CD4-positive, alpha-beta T cell treated with Interleukin-12 subunit alpha and Interleukin-12 subunit beta, for 1 hour (primary cell): ENCODE measurements at places on chromosomes 2 and 18.

DNA sequence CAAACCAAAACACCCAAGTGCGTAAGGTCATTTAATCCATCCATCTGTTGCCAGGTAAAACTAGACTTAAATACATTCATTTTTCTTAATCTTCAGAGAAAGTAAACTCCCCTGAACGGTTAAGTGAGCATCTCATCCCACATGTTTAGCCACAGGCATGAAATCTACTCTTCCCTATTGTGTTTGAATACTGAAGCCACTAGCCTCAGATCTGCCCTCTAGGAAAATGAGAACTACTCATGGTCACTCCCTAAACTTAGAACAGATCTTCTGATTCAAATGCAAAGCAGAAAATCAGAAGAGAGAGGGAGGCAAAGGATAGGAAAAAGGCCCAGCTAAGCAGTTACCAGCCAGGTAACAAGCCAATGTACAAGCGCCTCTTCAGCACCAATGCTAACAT is 7.1 kb downstream of the TMEM247 start:
- DNase-seq, result no peak

GRCh38 chr2:174338147-174338605 is 3.4 kb downstream of the SP9 start:
- DNase-seq, result no peak

GRCh38 chr2:8872821-8873432 is 35.5 kb upstream of the KIDINS220 start:
- peak; percentile 7 for DNase-seq

- DNase-seq, result no peak
Observed at GRCh38 chr2:71620851-71621251, 167.5 kb downstream of the DYSF start.

GRCh38 chr2:43131051-43131889 is 95.1 kb downstream of the ZFP36L2 start:
- DNase-seq, result peak; percentile 87

GRCh38 chr2:163906410-163906809 is 170.6 kb upstream of the FIGN start:
- no peak for DNase-seq

GRCh38 chr2:54589340-54590215 is 133.5 kb downstream of the SPTBN1 start:
- DNase-seq, result peak; percentile 63

DNA sequence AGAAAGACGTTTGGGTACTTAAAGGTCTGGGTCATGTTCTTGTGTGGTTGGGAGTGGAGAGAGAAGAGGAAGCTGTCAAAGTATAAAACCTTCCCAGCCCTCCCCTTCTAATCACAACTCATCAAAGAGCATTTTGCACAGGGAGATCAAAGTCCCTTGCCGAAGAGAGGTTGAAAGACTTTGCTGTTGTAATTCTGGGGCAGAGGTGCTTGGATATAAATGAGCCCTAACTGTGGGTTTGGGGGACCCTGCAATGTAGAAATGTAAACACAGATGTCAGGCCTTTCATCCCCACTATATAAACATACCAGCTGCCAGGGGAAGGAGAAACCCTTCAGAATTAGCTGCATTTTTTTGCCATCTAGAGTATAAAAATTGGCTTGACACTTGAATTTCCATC is 182.1 kb downstream of the ETAA1 start:
- no peak for DNase-seq

- no peak for DNase-seq
Observed at GRCh38 chr2:157107877-157108276, 149.6 kb upstream of the GALNT5 start.

GRCh38 chr2:75870133-75870532 is 159.4 kb upstream of the GCFC2 start:
- no peak for DNase-seq

DNA sequence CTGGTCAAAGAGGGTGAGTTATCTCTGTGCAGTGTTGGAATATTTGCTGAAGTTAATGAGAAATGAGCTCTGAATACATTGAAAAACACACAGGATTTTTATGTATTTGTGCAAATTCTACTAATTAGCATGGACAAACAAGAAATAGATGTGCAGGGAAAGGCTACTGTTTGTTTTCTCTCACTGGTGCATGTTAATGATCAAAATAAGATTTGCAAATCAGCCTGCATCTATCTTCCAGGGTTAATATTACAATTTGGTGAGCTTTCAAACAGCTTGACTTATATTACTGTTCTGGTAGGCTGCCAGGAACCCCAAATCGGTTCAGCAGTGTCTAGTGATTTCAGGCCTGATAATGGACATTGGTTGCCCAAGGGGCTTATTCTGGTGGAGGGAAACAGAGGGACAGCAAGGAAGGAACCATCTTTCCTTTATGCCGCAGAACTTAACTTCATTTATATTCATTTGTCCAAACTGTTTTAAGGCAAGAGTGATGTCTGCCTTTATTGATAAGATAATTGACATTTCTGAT is 93.8 kb upstream of the REG3A start:
- no peak for DNase-seq

- DNase-seq, result no peak
Observed at GRCh38 chr2:233967164-233967563, 50.0 kb downstream of the TRPM8 start.

DNA sequence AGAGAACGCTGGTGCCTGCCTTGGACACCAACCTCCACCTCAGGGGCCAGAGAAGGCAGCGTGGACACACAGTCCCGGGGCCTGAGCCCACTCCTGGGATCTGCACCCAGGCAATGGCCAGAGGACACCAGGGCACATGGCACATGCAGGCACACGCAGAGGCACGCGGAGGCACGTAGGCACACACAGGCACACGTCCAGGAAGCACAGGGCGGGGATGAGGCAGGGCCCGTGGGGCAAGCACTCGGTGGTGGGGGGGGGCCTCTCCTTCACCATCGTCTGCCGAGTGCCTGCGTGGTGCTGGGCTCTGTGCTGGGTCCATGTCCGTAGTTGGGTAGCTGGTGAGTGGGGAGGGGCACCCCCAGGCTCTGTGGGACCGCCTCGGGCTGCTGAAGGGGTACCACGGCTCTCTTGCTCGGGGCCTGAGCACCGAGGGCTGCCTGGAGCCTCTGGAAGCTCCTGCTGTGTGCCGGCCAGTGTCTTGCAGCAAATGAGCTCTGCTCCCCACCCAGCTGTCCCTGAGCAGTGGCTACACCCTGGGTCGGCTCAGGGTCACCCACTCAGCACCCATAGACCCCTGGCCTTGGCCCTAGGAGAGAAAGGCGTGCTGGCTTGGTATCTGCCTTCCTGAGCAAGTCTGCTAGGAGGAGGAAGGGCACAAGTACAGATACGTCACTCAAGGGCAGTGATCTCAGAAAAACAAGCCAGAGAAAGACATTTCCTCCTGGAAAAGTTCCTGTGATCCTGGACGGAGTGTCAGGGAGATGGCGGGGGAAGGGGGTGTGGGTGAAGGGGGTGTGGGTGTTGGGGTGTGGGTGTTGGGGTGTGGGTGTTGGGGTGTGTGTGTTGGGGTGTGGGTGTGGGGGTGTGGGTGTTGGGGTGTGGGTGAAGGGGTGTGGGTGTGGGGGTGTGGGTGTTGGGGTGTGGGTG is 26.4 kb downstream of the RTP5 start:
- DNase-seq, result peak; percentile 49

DNA sequence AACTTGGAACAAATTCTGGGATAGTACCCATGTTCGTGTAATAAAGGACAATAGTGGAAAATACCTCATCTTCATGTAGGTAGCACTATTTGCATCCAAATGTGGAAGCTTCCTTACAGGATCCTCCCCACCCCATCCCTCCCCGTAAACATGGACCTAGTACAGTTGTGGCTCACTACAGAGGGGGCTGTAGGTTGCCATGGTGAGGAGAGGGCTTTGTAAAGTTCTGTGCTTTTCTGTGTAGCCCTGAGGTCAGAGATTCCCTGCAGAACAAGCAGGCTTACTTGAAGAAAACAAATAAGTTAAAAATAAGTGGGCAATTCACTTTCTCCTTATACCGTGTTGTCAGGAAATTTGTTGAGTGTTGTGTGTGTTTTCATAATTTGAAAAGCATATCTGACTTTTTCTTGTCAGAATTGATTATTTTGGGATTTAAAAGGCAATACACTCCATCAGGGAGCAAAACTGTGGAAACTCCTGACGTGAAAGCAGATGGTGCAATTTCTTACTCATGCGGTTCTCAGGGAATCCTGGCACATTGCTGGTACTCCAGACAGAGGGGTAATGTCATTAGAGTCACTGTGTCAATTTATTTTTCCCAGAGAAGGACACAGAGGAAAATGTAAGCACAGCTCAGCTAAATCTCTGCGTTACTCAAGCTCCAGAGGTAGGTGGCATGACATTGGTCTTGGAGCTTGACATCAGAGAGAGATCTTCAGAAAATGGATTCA is 174.2 kb upstream of the LHCGR start:
- no peak for DNase-seq
